ENCODE measurements at places on chromosomes 5 and 9.

GRCh38 chr5:174057206-174057605 is 11.7 kb downstream of the NSG2 start:
- DNase-seq, result no peak

DNA sequence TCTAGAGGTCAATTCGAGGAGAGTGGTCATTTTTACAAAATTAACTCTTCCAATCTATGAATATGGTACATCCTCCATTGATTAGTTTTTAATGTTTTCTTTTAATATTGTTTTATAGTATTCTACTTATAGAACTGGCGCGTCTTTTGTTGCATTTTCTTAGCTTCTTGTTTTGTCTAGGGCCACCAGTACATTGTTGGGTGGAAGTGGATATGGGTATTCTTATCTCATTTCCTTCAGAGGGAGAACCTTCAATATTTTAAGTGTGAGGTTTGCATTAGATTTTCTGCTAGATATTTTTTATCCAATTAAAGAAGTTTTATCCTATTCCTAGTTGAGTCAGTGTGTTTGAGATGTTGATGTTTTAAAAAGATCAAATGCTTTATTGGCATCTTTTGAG is 69.8 kb downstream of the RPS23 start:
- DNase-seq, result no peak

DNA sequence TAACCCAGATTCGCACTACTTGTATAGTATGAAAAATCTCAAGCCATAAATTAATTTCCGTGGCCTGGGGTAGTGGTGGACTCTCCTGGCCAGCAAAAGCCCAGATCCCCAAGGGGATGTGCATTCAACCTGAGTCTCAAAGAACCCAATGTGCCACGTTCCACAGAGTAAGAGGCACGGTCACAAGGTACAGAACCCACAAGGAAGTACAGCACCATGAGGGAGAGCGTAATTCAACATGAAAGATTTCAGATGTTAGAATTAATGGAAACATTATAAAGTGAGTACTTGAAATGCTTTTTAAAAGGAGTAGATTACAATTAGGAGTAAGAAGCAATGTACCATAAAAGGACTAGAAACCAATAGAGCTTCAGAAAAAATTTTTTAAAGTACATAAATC is 23.4 kb downstream of the SRD5A1 start:
- DNase-seq, result no peak

GRCh38 chr5:67201897-67202549 is 5.4 kb upstream of the CD180 start:
- DNase-seq, result no peak

- no peak for DNase-seq
These were observed at the start of gene NACC2 for GRCh38 chr9:136095070-136096058. TSS of gene NACC2 (minus strand) at chr9:136095289. CDS start at chr9:136050521, 44,768 bp downstream.

- no peak for DNase-seq
These were observed 4.7 kb upstream of the PPP1R26 start for GRCh38 chr9:135474915-135475314.

DNA sequence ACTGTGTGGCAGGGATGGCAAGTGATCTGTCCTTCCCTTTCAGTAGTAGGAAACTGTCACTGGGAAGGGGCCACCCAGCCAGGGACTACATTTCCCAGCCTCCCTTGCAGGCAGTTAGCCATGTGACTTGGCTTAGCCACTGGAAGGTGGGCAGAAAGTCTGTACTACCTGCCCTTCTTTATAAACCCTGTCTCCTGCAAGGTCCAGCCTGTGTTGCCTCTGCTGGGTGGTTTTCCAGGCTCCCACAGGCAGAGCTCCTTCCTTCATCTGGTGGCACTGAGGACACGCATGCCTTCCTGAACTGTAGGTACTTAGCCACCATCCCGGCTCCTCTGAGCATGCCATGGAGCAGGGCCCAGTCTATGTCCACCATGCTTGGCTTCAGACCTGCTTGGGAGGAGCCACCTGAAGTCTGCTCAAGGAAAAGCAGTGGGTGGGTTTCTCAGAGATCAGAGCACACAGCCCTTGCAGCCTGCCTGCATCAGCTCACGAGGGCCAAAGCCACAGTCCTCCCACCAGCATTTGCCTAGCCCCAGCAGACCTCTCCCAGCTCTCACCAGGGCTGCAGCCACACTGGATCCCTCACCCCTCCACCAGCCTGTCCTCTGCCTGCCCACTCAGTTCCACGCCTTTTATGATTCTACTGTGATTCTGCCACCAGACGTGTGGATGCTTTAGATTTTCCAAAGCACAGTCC is 16.7 kb upstream of the SLC25A51 start:
- DNase-seq, result no peak
